ENCODE measurements at places on chromosomes 5 and 9. TPM values are rescaled to one million over a fixed set of nuclear protein-coding genes. Genes with fewer than 3 reads are reported as not detected.

DNA sequence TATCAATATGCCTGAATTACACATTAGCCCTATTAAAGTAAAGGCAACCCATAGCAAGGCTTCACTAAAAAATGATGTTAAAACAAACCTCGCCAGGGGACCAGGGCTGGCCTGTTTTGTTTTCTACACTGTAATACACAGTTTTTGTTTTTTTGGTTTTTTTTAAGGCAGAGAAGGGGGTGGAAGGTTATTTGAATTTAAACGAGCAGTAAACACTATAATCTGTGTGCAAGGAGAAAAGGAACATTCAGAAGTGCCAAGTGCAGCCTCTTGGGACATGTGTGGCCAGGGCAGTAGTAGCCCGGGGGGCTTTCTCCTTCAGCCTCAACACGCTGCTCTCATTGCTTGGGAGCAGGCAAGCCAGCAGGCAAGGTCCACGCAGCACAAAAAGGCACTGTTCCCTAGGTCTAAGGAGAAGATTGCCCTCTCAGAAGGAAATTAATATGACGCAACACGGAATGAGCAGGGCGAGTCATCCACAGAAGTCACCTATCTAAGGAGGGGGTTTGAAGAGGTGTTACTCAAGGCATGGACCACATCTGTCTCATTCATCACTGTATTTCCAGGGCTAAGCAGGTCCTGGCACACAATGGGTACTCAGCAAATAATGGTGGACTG lies 16.2 kb downstream of the SIL1 start:
- H3K36me3 ChIP-seq, result no peaks in the 10 kb centered on the region
- peaks cover 54% of the 10 kb centered on the region for H3K4me1 ChIP-seq
- no peak for DNase-seq

- H3K27me3 ChIP-seq, result no peaks in the 10 kb centered on the region
- no peak overlapping the region for H3K27ac ChIP-seq
- no peaks in the 10 kb centered on the region for H3K4me1 ChIP-seq
- H3K36me3 ChIP-seq, result no peaks in the 10 kb centered on the region
- no peak overlapping the region for H3K4me3 ChIP-seq
- DNase-seq, result no peak
Observed at GRCh38 chr5:98204798-98205197, 568.7 kb upstream of the RGMB start.

DNA sequence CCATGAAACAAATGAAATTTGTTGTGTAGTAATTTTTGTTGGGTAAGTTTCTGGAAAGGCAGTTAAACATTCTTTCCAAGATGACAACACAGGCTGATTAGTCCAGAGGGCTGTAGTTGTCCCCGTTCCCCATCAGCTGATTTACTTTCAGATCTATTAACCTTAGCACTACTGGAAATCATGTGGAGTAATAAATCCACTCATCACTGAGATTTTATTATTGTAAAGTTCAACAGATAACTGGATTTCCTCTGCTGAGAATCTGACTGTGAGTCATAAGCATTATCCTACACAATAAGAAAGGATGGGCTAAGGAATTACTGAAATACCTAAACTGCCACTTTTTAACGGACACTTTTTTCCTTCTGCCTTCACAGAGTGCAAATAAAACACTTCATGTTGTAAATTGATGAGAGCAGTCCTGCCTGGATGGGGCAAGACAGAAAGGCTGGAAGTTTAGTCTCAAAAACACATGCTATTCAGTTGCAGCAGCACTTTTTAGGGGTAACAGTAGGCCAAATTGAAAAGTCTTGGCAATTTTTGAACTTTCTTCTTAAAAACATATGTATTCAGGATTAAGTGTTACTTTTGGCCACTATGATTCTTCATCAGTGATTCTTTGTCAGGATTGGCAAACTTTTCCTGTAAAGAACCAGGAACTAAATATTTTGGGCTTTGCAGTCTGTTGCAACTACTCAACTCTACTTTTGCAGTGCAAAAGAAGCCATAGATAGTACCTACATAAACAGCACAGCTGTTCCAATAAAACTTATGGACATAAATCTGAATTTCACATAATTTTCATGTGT lies 7.0 kb downstream of the STOM start:
- H3K4me1 ChIP-seq, result peaks cover 96% of the 10 kb centered on the region
- H3K4me3 ChIP-seq, result no peak overlapping the region
- H3K36me3 ChIP-seq, result no peaks in the 10 kb centered on the region
- no peak for DNase-seq
- no peaks in the 10 kb centered on the region for H3K27me3 ChIP-seq

DNA sequence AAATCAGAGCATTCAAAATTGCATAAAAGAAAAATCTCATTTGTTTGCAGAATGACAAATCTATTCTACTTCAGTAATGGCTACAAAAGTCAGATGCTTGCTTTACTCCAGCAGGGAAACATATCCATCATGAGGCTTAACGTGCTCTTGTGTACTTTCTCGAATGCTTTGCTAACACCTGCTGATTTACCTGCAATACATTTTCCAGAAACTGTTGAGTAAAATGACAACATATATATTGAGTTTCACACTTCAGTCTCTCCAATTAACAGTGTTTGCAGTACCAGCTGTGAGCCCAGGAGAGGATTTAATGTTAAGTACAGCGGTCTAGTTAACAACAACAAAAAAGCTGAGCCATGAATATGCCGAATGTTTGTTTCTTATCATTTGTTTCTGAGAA lies 391.5 kb upstream of the SMC2 start:
- DNase-seq, result no peak
- no peak overlapping the region for H3K27ac ChIP-seq
- no peaks in the 10 kb centered on the region for H3K27me3 ChIP-seq
- no peaks in the 10 kb centered on the region for H3K36me3 ChIP-seq
- H3K4me3 ChIP-seq, result no peak overlapping the region

GRCh38 chr5:40826489-40827187 lies 8.4 kb downstream of the RPL37 start:
- H3K27me3 ChIP-seq, result no peaks in the 10 kb centered on the region
- no peak overlapping the region for H3K4me3 ChIP-seq

DNA sequence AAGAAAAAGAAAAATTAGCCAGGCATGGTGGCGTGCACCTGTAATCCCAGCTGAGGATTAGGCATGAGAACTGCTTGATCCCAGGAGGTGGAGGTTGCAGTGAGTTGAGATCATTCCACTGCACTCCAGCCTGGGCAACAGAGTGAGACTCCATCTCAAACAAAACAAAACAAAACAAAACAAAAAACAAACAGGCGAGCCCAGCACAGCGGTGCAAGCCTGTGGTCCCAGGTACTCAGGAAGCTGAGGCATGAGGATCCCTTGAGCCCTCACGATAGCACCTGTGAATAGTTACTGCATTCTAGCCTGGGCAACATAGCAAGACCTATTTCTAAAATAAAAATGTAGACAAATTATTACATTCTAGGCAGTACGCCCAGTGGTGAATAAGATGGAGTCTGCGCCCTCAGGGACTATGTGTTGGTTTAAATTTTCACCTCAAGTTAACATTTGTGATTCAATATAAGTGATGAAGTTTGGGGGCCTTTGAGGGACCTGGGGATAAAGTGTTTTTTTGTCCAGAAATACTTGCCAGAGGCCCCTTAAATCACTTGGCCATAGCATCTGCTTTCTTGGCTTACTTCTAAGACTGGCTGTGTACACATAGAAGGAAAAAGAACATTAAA lies 3.4 kb upstream of the GAPVD1 start:
- no peaks in the 10 kb centered on the region for H3K27me3 ChIP-seq
- DNase-seq, result no peak
- no peaks in the 10 kb centered on the region for H3K36me3 ChIP-seq
- H3K4me3 ChIP-seq, result no peak overlapping the region
- no peak overlapping the region for H3K27ac ChIP-seq

DNA sequence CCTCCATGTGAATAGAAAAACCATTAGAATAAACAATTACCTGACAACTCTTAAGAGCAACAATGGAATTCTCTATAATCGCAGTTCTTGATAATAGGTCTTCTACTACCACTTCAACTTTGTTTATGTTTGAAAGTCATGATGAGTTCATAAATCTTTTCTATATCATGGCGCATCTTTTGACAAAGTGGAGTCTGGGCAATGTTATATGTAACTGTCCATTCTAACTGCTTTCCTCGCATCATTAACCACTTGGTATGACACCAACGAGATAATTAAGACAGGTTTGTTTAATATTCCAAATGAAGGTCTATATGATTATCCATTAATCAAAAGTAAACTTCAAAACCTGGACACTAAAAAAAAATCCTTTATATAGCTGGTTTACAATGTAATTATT lies 272.0 kb downstream of the DENND1A start:
- H3K27me3 ChIP-seq, result no peaks in the 10 kb centered on the region
- no peaks in the 10 kb centered on the region for H3K4me1 ChIP-seq
- DNase-seq, result no peak
- H3K4me3 ChIP-seq, result no peak overlapping the region

DNA sequence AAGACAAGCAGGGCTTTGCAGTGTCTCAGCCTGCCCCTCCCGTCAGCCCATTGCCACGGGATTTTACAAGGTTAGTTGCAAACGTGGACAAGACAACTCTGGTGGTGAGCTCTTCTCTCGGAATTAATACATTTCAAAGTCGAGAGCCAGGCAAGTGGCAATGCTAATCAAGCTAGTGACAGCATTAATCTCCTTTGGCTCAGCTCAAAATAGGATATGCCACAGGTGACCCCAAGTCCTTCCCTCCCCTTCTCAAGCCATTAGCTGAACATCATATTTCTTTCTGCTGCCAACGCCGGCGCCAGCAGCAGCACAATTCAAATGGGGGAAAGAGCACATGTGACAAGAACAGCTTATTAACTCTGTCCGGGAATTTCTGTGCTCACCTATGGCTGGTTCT lies 190.1 kb downstream of the ATPSCKMT start:
- no peak overlapping the region for H3K27ac ChIP-seq
- no peaks in the 10 kb centered on the region for H3K27me3 ChIP-seq
- DNase-seq, result no peak
- no peaks in the 10 kb centered on the region for H3K4me1 ChIP-seq
- no peaks in the 10 kb centered on the region for H3K36me3 ChIP-seq

- no peak for DNase-seq
- H3K36me3 ChIP-seq, result peaks cover 9% of the 10 kb centered on the region
- no peaks in the 10 kb centered on the region for H3K27me3 ChIP-seq
- H3K27ac ChIP-seq, result no peak overlapping the region
Observed at GRCh38 chr9:125969868-125970267, 222.7 kb downstream of the PBX3 start.

DNA sequence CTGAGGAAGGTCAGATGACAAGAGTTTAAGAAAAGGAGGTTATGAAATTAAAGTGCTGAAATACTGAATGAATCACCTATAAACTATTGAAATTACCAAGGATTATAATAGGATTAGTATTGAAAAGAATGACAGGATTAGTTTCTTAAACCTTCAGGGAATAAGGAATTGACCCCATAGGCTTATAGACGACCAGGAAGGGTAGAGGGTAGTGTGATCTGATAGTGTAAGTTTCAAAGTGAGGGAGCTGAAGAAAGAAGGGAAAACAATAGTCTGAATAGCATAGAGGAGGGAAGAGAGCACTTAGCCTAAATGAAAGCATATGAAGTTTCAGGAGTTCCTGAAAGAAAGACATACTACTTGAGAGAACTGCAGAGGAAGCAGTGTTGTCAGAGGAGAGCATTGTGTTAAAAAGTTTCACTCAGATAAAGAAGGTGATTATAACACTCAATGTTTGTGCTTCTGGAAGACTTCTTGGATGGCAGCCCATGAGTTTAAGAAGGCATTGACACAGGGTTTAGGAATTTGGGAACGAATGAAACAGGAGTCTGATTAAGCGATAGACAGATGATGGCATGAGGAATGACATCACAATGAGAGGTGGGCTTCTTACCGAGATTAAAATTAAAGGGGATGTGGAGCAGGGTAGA lies 557.9 kb upstream of the GRAMD2B start:
- DNase-seq, result no peak
- H3K27ac ChIP-seq, result no peak overlapping the region
- no peak overlapping the region for H3K4me3 ChIP-seq

DNA sequence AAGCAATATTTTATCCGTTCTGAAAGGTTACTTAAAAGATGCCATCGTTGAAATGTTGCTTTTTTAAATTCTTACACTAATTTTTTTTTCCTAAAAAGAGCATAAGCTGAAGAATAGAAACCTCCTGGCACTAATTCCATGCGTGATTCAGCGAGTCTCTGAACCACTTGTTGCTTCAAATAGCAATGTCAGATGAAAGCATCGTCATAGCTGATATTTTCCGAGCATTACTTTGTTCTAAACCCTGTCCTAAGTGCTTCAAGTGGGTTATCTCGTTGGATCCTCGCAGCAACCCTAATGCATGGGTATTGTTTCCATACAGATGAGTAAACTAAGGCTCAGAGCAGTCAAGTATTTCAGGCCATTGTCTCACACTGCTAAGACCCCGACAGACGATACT lies 79.7 kb downstream of the CDH6 start:
- no peak overlapping the region for H3K4me3 ChIP-seq
- no peaks in the 10 kb centered on the region for H3K36me3 ChIP-seq
- DNase-seq, result no peak
- no peaks in the 10 kb centered on the region for H3K27me3 ChIP-seq
- H3K4me1 ChIP-seq, result peaks cover 9% of the 10 kb centered on the region
- no peak overlapping the region for H3K27ac ChIP-seq

DNA sequence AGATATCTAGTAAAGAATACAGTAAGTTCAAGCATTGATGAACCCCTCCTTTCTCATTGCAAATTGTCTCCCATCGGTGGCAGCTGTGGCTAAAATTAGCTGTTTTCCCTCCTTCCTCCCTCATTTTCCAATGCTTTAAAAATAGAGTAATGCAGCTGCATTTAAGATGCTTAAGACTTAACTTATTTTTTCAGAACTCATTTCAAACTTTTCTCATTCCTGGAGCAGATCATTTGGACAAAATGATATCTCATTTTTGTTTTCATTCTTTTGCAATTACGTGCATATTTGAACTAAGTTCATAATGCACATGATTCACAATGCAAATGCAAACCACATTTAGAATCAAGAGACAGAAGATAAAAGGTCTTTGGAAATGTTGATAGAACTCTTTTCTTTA lies 14.6 kb downstream of the HSPB3 start:
- no peaks in the 10 kb centered on the region for H3K27me3 ChIP-seq
- peak overlapping the region; percentile 16 for H3K4me3 ChIP-seq
- no peak overlapping the region for H3K27ac ChIP-seq
- H3K4me1 ChIP-seq, result peaks cover 4% of the 10 kb centered on the region
- H3K36me3 ChIP-seq, result no peaks in the 10 kb centered on the region

The ACOT12 gene
- 3.0 TPM for total RNA-seq

The KCNT1 gene
- not detected for total RNA-seq

The TBCA gene
- total RNA-seq, result 120 TPM

All from suprapubic skin (tissue), 4 donors.